Hypothalamus (tissue), 51 donors: ENCODE measurements at places on chromosomes 1 and 21.

- no peak for DNase-seq
Observed at GRCh38 chr21:14285147-14285761, 69.3 kb downstream of the RBM11 start.

DNA sequence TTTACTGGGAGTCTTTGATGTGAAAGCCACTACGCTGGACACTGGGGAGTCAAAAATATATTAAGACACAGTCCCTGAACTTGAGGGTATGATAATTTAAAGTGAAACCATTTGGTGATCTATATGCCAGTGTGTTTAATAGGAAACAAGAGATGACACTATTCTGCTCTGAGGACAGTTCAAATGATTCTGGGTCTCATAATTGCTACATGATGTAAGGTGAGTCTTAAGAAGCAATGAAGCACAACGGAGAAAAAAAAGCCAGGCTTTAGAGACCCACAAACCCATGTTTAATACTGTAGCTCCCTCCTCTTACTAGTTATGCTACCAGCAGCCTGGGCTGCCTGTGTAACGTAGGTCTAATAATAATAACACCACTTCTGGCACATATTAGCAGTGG, 14.2 kb upstream of the LRRC8D start:
- no peak for DNase-seq

DNA sequence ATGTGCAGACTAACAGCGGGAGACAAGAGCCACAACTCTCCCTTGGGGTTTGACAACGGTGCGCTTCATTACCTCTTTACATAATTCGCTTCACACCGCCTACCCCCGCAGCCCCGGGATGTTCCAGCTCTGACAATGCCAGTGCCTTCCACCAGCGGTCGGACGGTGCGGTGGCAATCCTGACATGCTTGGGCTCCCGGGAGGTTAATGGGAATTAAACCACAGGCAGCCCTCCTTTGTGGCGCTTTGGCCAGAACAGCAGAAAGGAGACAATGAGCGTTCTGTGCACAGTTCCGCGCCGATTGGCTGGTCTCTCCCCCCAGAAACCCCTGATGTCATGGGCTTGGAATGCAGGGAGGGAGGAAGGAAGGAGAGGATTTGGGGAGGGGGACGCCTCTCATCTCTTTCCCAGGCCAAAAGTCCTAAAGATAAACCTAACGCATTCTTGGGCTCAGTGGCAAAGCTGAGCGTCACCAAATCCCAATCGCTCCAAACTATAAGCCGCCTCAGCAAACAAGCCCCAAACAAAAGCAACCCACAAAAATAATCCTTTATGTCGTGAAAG, 1.3 kb downstream of the CNN3 start:
- DNase-seq: peak; percentile 21

DNA sequence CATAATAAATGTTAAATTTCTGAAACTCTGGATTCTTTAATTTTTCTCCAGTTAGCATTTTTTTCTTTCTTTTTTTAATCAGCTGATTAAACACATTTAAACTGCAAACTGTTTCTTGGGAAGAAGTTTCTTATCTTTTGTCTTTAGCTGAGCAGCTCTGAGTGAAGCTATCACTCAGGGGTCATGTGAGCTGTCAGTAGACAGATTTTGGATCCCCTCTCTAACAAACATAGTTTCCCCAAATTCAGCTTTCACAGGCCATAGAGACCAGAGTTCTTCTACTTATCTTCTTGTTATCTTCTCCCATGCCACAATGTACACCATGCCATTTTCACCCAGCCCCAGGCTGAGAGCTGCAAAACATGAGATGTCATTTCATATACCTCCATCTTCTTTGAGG, 148.9 kb downstream of the CDC42BPA start:
- DNase-seq: no peak

- DNase-seq: no peak
Observed at GRCh38 chr1:176203735-176204134, 3.4 kb downstream of the COP1 start.

DNA sequence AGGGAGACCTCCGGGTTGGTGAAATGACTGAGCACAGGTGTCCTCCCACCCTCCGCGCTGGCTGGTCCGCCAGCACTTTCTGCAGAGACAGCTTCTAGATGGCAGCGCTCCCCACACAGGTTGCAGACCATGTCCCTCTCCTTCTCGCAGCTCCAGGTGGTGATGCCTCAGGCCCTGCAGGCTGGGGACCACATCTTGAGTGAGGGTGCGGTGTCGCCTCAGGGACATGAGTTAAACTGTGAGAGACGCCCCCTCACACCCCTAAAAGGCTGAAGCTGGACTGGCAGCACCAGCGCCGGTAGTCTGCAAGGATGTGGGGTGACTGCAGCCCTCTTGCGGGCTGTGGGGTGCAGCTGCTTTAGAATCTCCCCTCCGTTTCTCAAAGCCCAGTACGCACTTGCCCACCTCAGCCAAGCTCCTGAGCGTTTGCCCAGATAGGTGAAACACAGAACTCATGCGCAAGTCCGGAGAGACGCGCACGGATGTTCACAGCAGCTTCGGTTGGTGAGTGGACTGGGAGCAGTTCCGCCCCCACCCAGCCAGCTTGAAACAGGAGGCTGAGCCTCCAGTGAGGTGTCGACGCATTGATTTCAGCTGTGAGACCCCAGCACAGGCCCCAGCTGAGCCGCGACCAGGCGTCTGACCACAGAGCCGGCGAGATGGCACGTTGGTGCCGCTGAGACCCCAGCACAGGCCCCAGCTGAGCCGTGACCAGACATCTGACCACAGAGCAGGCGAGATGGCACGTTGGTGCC, 28.6 kb downstream of the COL6A1 start:
- no peak for DNase-seq

DNA sequence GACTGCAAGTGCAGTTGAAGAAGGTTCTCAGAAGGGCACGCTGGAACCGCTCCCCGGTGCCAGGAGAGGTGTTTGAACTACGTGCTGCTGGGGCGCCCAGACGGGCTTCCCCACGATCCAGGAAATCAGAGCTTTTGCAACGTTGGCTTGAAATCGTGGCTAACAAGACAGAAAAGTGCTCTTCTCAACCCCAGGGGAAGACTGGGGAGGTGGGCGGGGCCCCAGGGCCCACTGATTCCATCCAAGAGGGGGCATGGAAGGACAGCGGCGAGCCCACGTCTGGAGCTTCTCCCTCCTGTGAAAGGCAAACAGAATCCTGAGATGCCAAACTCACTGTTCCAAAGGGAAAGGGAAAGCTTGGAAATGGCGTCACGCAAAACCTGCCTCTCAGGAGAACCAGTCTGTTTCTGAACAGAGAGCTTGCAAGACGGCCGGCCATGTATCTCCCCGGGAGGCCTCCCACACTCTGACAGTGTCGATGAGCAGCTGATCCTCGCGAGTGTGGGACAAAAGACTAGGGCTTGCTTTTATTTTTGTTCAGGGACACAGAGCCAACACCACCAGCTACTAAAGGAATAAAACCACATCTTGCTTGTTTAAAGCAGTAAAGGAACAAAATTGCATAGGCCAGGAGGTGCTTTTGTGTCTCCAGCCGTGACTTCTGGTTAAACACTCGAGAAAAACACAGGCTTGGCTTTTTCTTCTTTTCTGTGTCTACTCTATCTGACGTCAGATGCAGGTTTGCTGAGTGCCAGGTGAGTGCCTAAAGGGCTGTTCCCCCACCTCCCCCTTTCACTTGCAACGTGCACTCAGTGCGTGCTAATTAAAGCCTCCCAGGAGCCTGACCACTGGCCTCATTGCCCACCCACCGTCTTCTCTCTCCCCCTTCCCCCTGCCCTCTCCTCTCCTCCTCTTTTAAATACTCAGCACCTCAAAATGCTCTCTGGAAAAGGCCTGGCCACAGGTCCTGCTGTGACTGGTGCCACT, 41.5 kb downstream of the LRRC3 start:
- no peak for DNase-seq

DNA sequence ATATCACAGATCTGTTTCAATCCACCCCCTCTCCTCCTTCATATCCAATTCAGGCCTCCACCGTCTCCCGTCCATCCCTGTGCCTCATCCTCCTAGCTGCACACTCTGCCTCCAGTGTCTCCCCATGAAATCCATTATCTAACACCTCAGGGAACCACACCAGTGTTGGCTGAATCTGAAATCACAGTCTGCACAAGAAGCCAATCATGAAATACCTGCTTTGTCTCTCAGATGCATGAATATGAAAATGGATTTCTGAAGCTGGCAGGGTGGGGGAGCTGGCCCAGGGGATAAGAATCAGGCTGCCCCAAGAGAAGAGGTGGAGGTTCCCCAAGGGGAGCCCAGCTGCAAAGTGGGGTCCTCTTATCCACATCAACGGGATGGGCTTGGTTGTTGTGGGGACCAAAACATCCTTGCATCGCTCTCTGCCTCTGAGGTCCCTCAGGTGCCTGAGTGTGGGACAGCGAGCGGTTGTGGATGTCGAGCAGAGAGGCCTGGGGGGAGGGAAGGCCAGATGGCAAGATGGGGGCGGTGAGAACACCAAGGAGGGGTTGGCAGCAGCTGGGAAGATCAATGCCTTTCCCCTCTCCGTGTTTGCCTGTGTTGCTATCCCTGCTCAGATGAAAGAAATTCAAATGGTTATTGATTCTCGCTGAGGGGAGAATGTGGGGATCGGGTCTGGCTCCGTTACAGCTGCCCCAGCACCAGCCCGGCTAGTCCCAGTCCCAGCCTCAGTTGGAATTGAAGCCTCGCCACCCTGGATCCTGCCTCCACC, 237.3 kb upstream of the POU3F1 start:
- no peak for DNase-seq

- DNase-seq: no peak
Observed at GRCh38 chr1:117112047-117112717, 9.4 kb downstream of the TRIM45 start.

- DNase-seq: no peak
Observed at GRCh38 chr1:218851586-218851985, 322.1 kb upstream of the LYPLAL1 start.

DNA sequence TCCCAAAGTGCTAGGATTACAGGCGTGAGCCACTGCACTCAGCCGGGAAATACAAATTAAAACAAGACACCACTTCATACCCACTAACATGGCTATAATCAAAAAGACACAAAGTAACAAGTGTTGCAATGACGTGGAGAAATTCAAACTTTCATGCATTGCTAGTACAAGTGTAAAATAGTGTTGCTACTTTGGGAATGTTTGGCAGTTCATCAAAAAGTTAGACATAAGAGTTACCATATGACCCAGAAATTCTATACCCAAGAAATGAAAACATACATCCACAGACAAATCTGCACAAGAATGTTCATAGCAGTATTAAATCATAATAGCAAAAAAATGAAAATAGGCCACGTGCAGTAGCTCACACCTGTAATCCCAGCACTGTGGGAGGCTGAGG, 16.4 kb downstream of the FOXJ3 start:
- no peak for DNase-seq

DNA sequence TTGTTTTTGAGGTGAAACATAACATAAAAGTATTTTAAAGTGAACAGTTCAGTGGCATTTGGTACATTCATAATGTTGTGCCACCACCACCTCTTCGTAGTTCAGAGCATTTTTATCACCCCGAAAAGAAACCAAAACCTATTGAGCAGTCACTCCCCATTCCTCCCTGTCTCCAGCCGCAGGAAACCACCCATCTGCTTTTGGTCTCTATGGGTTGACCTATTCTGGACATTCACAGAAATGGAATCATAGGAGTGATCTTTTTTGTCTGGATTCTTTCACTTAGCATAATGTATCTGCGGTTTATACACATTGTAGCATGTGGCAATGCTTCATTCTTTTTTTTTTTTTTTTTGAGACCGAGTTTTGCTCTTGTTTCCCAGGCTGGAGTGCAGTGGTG, 141.2 kb downstream of the VPS13D start:
- DNase-seq: no peak

DNA sequence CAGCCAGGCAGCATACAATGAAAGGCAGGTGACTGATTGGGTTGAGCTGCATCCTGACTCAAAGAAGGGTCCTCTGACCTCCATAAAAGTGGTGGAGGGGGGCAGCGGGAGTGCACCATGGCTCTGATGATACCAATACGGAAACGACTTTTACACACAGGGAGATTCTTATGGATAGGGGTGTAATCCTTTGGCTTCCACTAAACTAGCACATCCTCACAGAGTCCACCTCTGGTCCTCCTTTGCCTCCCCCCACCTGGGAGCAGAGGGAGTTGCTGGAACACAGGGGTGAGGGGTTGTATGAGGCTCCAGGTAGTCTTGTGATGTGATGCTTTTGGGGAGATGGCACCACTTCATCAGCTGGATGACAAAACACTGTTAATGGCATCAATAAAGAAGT, 361.0 kb downstream of the BARHL2 start:
- no peak for DNase-seq

DNA sequence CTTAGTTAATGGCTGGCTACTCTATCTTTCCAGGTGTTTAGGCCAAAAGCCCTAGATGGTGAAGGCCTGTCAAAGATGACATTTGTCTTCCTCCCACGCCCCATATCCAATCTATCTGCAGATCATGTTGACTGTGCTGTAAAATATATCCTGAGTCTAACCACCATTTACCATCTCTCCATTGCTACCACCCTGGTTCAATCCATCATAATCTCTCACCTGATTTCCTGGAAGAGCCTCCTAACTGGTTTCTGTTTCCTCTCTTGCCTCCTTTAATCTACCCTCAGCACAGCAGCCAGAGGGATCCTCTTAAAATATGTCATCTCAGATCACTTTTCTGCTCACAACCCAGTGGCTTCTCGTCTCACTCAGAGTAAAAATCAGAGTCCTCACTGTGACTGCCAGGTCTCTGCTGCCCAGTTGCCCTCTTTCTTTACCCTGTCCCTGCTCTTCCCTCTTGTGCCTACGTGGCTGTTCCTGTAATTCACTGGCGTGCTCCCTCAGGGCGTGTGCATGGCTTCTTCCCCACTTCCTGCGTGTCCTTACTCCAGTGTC, 17.8 kb downstream of the TMEM50A start:
- DNase-seq: no peak

GRCh38 chr21:29737186-29737585, 202.6 kb downstream of the GRIK1 start:
- DNase-seq: no peak
